ENCODE measurements at places on chromosomes 7 and 10. TPM values are rescaled to one million over a fixed set of nuclear protein-coding genes. Genes with fewer than 3 reads are reported as not detected.

DNA sequence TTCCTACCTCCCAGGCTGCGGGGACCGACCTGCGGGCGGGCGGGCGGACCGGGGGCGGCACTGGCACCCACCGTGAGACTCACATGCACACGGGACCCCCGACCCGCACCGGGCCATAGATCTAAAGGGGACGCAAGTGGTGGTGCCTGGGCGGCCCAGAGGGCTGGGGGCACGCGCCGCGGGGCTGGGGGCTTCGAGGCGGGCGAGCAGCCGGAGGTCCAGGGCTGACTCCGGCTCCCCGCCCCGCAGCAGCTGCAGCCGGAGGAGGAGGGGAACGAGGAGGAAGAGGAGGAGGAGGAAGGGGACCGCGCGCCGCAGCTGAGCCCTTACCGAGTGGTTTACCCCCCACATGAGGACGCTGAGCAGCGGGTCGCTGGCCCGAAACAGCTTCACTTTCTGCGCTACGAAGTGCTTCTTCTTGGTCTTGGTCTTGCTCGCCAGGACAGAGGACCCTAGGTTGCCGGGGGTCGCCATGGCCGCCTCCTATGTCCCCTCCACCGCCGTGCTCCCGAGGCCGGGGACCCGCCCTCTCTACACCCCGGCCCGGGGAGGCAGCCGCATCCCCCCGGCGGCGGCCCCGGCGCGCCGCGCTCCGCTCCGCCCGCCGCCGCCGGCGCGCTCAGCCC is 412 bp downstream of the PIP4K2A start:
- no peaks in the 10 kb centered on the region for H3K27me3 ChIP-seq
- DNase-seq, result peak; percentile 49
- H3K27ac ChIP-seq, result 0 out of 2 replicates have a peak overlapping the region, but pooled peaks have one; percentile 24
- no peaks in the 10 kb centered on the region for H3K36me3 ChIP-seq
- peak overlapping the region; percentile 82 for H3K4me3 ChIP-seq

DNA sequence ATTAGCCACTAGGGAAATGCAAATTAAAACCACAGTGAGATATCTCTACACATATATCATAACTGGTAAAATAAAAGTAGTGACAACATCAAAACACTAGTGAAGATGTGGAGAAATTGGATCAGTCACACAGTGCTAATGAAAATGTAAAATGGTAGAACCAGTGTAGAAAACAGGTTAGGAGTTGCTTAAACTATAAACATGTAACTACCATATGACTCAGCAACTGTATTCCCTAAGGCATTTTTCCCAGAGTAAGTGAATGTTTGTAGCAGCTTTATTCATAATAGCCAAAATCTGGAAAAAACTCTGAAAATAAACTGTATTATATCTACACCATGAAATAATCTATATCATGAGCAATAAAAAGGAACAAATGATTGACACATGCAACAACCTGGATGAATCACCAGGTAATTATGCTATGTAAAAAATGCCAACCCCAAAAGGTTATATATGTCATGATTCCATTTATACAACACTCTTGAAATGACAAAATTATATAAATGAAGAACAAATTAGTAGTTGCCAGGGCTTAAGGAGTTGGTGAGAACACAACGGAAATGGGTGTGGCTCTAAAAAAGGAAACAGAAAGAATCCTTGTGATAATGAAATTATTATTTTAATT is 22.8 kb downstream of the SLC25A40 start:
- H3K27ac ChIP-seq, result no peak overlapping the region
- H3K4me1 ChIP-seq, result peaks cover 9% of the 10 kb centered on the region
- H3K36me3 ChIP-seq, result peaks cover 10% of the 10 kb centered on the region
- H3K27me3 ChIP-seq, result no peaks in the 10 kb centered on the region
- peak; percentile 41 for DNase-seq
- H3K4me3 ChIP-seq, result no peak overlapping the region

TACC2 gene
- 14.9 TPM for polyA plus RNA-seq

- no peaks in the 10 kb centered on the region for H3K36me3 ChIP-seq
- no peaks in the 10 kb centered on the region for H3K27me3 ChIP-seq
Observed at GRCh38 chr7:87767827-87768226, 108.3 kb downstream of the SLC25A40 start.

DNA sequence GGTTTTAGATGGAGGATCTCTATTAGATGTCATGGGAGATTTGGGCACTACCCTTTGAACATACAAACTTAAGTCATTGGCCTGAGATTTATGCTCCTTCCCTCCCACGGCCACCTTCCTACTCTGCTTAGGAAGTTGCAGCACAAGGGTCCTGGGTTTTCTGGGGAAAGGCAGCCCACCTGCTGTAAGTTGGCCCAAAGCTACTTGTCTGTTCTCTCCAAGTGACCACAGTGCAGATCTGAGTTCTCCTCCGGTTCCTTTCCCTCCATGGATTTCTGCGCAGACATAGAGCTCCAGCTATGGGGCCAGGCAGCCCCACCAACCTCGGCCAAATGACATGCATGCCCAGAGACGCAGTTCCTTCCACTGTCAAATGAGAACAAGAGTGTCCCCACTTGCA is 12.8 kb upstream of the C10orf53 start:
- no peak overlapping the region for H3K4me3 ChIP-seq
- no peaks in the 10 kb centered on the region for H3K4me1 ChIP-seq
- DNase-seq, result no peak

- no peak for DNase-seq
- no peaks in the 10 kb centered on the region for H3K36me3 ChIP-seq
- H3K27ac ChIP-seq, result no peak overlapping the region
- no peak overlapping the region for H3K4me3 ChIP-seq
Observed at GRCh38 chr10:43043342-43043772, 33.5 kb upstream of the RET start.

- H3K36me3 ChIP-seq, result no peaks in the 10 kb centered on the region
- H3K4me1 ChIP-seq, result no peaks in the 10 kb centered on the region
- no peaks in the 10 kb centered on the region for H3K27me3 ChIP-seq
- no peak for DNase-seq
- no peak overlapping the region for H3K27ac ChIP-seq
- H3K4me3 ChIP-seq, result no peak overlapping the region
Observed at GRCh38 chr7:109879287-109879828, 1211.6 kb upstream of the LRRN3 start.

DNA sequence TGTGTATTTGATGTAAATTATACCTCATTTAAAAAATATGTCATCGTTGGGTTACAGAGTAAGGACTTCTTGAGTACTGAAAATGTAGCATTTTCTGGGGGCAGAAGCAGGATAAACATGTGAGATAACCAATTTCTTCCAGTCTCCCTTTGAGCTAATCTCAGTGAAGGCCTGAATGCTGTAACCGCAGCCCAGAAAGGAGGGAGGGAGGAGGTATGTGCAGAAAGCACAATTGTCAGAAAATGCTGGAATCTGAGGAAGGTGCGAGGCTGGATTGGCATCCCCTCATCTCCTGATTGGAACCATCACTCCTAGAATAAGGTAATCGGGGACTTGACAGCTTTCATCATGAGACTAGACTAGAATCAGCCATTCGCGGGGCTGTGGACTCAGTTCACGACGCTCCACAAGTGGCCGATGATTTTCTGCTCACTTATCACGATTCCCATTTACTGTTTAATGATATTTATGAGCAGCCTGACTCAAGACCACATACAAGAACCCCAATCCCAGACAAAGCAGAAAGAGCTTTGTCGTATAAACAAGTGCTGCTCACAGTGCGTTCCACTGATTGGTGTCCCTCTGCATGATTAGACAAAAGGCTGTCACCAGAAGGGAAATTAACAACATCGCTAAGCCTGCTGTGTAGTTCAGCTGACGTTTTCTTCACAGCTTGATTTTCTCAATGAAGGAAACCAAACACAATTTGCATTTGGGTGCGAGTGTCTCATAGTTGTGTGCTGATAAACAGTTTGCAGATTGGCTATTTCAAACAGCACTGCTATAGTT is 93.2 kb downstream of the SVIL start:
- no peak for DNase-seq
- no peak overlapping the region for H3K27ac ChIP-seq
- no peaks in the 10 kb centered on the region for H3K36me3 ChIP-seq
- H3K4me1 ChIP-seq, result no peaks in the 10 kb centered on the region

- H3K4me3 ChIP-seq, result peak overlapping the region; percentile 77
- H3K36me3 ChIP-seq, result no peaks in the 10 kb centered on the region
- H3K27me3 ChIP-seq, result no peaks in the 10 kb centered on the region
- H3K27ac ChIP-seq, result peak overlapping the region; percentile 93
- H3K4me1 ChIP-seq, result peaks cover 36% of the 10 kb centered on the region
Observed at GRCh38 chr10:89302625-89303024, 779 bp downstream of the IFIT2 start.

DNA sequence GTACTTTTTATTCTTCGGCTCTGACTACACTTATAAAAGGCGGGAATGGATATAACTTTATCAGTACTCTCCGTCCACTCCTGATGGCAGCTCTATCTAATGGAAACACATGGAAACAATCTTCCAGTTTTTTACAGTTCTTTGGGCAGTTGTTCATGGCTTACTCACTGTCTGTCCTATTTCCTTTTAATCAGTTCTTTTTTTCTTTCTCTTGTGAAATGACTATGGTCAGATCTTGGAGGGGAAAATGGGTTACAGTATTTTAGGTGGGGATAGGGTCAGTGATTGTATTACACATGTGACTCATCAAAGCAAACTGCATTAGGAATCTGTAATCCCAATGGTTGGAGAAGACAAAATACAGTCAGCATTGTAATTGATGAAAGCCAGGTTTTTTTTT is 112.4 kb downstream of the BICC1 start:
- H3K36me3 ChIP-seq, result peaks cover 5% of the 10 kb centered on the region
- H3K4me1 ChIP-seq, result peaks cover 43% of the 10 kb centered on the region
- peak; percentile 90 for DNase-seq
- H3K4me3 ChIP-seq, result no peak overlapping the region
- H3K27ac ChIP-seq, result peak overlapping the region; percentile 66
- no peaks in the 10 kb centered on the region for H3K27me3 ChIP-seq
